ENCODE measurements at places on chromosomes 11 and 22. TPM values are rescaled to one million over a fixed set of nuclear protein-coding genes. Genes with fewer than 3 reads are reported as not detected.

Gene SUSD2
- total RNA-seq: 0.13 TPM

Gene FUT4
- total RNA-seq: 8.4 TPM

Gene OR52N4
- total RNA-seq: not detected

Gene KRTAP5-1
- total RNA-seq: not detected

Gene TH
- not detected for total RNA-seq

Gene INSC
- total RNA-seq: not detected

Gene PRMT3
- total RNA-seq: 28.6 TPM

Gene MUC6
- not detected for total RNA-seq

Gene FGF4
- total RNA-seq: not detected

Gene SCGB2A2
- not detected for total RNA-seq

Gene TMEM9B
- total RNA-seq: 36.1 TPM

Gene ADAMTS8
- not detected for total RNA-seq

Gene ASRGL1
- total RNA-seq: 37.5 TPM

Gene OR8A1
- total RNA-seq: not detected

Gene PARVG
- not detected for total RNA-seq

Gene ANGPTL5
- 0.13 TPM for total RNA-seq

Gene C2CD2L
- total RNA-seq: 5.5 TPM

Gene IL17REL
- total RNA-seq: 0.22 TPM

Gene RHOD
- 5.2 TPM for total RNA-seq

Gene MGAT3
- total RNA-seq: not detected

Gene VPREB1
- total RNA-seq: not detected

Gene OR10AG1
- total RNA-seq: not detected

Gene PPP6R3
- total RNA-seq: 229 TPM

Gene SCGB1A1
- total RNA-seq: not detected

Gene MMP12
- not detected for total RNA-seq

Gene VSIG10L2
- total RNA-seq: not detected

Gene GRAP2
- not detected for total RNA-seq

Gene MN1
- 0.65 TPM for total RNA-seq

Gene ZC3H12C
- total RNA-seq: 22.4 TPM

Gene FXYD2
- total RNA-seq: 0.50 TPM

Gene TOMT
- total RNA-seq: not detected

Gene OVOL1
- not detected for total RNA-seq

Gene UQCC3
- total RNA-seq: 5.8 TPM

Gene KCNK7
- total RNA-seq: 0.14 TPM

Gene CD3G
- total RNA-seq: not detected

Gene IRAG1
- 0.13 TPM for total RNA-seq

Gene MUC5AC
- not detected for total RNA-seq

Gene GRAMD4
- total RNA-seq: 7.2 TPM

Gene IGF2
- 1.2 TPM for total RNA-seq

Gene SMTN
- total RNA-seq: 158 TPM

Gene PATE4
- total RNA-seq: not detected

Gene LIN7C
- 69.4 TPM for total RNA-seq

Gene CD3D
- not detected for total RNA-seq

Gene ZNF202
- total RNA-seq: 14.5 TPM

Gene PRAME
- not detected for total RNA-seq

Gene TST
- total RNA-seq: 40.9 TPM

Gene ELMOD1
- total RNA-seq: 1.3 TPM

Gene SYT12
- not detected for total RNA-seq

Gene FOLR1
- total RNA-seq: not detected

Gene FAM76B
- 29.1 TPM for total RNA-seq

Gene OR4D9
- not detected for total RNA-seq

Gene CABP4
- total RNA-seq: 1.1 TPM

Gene NTM
- 0.66 TPM for total RNA-seq

Gene XKR3
- not detected for total RNA-seq

Gene TMEM151A
- not detected for total RNA-seq

Gene MMP13
- total RNA-seq: not detected

Gene ASPHD2
- 6.0 TPM for total RNA-seq
